ENCODE measurements at places on chromosomes 3 and 15.

- DNase-seq: no peak
Observed at GRCh38 chr3:116474032-116474780, 28.9 kb upstream of the LSAMP start.

- no peak for DNase-seq
Observed at GRCh38 chr15:100680726-100681125, 78.3 kb downstream of the ASB7 start.

DNA sequence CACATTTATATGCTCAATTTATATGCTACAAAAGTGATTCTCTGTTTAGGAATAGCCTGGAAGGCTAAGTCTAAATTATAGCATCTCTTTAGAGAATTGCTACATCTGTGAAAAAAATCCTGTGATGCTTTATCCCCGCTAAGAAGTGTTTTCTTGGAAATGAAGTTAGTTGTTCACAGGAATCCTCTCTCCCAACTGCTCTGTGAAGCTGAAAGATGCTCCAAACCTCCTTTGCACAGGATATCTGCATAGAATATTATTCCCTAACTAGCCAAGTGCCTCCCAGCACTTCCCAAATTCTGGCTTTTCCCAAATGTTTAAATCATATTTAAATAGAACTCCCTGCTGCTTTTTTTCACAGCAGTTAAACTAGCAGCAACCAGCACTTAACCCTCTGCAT is 132.2 kb downstream of the SRGAP3 start:
- no peak for DNase-seq

- no peak for DNase-seq
Observed at GRCh38 chr3:2420919-2421318, 322.3 kb downstream of the CNTN4 start.

DNA sequence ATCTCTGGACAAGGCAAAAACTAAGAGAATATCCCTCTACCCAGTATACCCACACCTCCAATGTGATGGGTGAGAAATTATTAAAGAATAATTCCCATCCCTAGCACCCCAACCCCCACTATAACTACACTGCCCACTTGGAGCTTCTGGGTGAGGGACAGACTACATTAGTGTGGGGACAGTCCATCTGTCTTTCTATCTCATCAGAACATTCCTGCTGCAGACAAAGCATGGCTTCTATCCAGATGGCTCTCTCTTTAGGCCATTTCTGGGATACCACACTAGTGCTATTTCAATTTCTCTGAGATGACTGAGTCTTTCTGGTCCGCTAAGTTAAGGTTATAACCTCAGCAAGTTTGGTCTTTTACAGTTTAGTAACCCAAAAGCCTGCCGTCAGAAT is 6.6 kb downstream of the CSNK1G1 start:
- no peak for DNase-seq

GRCh38 chr15:45378913-45379262 is 544 bp upstream of the GATM start:
- no peak for DNase-seq

DNA sequence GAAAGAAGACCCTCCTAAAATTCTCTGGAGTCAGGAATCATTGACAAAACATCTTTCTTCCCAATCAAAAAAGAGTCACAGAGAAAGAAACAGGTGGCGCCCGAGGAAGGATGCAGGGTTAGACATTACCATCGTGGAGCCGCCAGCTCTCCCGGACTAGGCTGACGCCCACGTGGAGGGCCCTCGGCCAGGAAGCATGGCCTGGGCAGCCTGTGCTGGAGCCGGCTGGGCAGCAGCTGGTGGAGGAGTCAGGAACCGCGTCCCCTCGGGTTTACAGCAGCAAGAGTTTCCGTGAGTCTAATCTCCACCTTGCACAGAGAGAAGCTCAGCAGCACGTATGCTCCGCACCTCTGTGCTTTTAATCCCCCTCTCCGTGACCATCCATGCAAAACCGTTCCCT is 533.7 kb upstream of the ATP11B start:
- DNase-seq: no peak

- no peak for DNase-seq
Observed at GRCh38 chr3:133967992-133968892, 61.5 kb downstream of the SLCO2A1 start.

- no peak for DNase-seq
Observed at GRCh38 chr3:12155264-12155663, 3.4 kb downstream of the TIMP4 start.

GRCh38 chr3:190012784-190013183 is 107.9 kb downstream of the P3H2 start:
- no peak for DNase-seq

GRCh38 chr3:157239082-157239704 is 79.2 kb upstream of the CCNL1 start:
- DNase-seq: peak; percentile 43

DNA sequence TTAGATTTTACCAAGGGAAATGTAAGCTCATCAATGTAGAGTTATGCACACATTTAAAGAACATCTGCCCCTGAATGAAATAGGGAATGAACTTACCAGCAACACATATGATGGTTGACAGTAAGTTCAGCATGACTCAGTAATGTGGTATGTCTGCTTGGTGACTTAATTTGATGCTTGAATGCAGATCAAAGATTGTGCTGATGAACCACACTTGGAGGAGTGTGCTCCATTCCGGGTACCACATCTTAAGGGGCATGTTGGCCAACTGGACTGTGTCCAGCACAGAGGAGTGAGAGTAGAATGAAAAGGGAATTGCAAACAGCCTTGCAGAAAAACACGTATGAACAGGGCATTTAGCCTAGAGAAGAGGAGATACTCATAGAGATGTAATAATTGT is 171.0 kb upstream of the RARB start:
- no peak for DNase-seq

GRCh38 chr3:172402892-172403643 is 45.2 kb downstream of the GHSR start:
- no peak for DNase-seq

DNA sequence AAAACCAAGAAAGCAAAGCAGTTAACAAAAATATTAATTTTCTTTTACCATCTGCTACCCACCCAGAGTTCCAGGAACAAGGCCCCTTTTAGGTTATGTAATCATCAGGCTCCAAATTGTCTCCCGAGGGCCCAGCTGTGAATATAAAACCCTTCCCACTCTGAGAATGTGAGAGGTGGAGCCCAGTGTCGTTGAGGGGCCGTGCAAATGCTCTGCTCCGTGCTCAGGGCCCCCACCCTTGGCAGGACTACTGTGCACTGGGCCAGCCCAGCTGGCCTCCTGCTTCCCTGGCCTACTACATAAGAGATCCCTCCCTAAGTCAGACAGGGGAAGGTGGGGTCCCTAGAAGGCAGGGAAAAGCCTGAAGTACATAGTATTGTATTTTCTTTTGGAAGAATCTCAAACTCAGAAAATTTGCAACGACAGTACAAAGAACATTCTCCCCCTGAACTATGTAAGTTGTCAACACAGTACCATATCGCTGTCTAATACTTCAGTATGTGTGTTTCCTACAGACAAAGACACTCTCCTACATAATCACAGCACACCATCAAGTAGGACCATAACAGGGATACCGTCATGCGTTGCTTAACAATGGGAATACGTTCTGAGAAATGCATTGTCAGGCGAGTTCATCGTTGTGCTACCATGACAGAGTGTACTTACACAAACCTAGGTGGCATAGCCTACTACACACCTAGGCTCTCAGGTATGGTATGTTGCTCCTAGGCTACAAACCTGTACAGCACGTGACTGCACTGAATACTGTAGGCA is 4.4 kb upstream of the CLEC3B start:
- DNase-seq: no peak

- no peak for DNase-seq
Observed at GRCh38 chr15:99051308-99051707, 43.7 kb upstream of the PGPEP1L start.

GRCh38 chr3:127959873-127960272 is 44.8 kb downstream of the KBTBD12 start:
- no peak for DNase-seq

DNA sequence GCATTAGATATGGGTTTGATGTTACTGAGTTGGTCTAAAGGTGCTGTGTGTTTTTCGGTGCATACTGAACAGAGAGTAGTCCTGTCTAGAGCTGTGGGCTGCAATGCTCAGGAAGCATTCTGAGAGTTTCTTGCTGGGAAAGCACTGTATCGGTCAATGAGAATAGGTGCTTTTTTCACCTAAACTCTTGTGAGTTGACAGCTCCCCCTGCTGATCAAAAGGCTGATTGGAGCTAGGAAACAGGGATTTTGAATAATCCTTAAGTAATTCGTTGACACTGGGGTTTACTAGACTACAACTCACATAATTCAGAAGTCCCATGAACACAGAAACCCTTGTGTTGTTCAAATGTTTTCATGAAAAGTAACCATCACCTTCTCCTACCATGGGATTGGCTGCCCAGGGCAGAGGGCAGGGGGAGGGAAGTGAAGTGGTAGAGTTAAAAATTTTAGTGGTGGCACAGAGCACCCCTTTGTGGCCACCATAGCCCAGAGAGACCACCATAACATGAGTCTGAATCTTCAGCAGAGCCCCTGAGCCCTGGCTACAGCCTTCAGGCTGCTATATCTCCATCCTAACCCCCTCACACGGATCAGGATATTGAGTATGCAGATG is 13.0 kb upstream of the MANF start:
- no peak for DNase-seq

- no peak for DNase-seq
Observed at GRCh38 chr3:10473581-10474274, 31.7 kb downstream of the ATP2B2 start.

DNA sequence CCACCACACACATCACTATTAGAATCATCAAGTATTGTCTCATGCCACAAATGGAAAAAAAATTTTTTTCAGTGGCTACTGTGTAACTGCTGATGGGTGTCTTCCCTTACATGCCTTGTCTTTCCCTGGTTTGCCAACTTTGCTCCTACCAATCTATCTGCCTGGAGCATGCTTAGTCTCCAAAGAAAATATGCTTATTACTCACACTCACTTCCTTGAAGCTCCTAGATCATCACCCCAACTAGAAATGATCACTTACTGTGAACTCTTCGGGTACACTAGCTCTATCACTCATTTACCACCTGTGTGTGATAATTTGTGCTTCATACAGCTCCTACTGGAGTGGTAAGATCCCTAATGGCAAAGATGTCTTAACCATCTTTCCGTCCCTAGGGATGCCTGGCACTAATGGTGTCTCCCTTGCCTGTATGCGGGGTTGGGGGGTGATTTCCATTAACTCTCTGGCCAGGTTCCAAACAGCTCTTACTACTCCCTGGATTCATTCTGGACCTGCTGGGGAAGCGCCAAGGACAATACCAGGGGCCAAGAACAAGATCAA is 799 bp downstream of the VPS33B start:
- no peak for DNase-seq

DNA sequence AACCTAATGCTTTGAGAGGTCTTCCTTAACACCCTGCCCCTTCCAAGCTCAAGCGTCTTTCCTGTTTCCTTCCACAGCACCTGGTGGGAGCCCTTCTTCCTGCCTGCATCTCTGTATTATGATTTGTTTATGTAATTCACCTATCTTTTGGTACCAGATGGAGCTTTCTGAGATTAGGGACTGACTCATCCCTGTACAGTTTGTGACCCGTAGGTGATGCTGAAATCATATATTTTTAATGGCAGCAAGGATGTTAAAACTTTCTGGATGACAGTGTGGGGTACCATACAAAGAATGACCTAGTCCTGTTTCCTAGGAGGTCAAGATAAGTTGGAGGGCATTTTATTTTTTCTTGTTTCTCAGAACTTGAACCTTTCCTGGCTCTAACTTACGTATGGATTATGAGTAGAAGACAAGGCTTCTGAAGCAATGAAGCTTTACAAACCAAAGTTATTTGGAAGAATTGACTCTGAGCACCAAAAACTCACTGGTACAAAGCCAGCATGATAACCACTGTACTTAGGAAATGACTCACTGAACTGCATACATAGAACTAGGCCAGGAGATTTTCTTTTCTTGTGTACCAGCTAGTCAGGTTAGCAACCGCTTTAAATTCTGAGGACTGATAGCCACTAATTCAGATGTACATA is 46.6 kb downstream of the HHLA2 start:
- DNase-seq: no peak

DNA sequence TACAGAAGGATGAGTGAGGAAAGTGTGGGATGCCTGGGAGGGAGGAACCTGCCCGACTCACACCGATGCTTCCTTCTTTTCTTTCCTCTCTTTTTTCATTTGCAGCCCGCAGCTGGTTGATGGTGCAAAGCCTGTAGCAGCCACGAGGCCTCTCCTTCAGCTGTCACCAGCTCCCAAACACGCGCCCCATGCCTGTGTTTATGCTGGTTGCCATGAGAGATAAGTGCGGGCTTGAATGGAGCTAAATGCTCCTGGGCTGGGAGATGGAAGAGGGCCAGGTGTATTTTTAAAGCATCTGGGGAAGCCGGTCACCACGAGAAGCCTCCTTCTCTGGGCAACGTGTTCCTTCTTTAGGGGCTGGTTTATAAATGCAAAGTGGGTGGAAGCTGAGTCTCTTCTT is 9.3 kb downstream of the COLQ start:
- DNase-seq: no peak

GRCh38 chr3:24867783-24868182 is 373.1 kb upstream of the THRB start:
- DNase-seq: no peak

- DNase-seq: no peak
Observed at GRCh38 chr15:43893956-43894355, 67.2 kb downstream of the WDR76 start.

- no peak for DNase-seq
Observed at GRCh38 chr3:111903067-111903511, 44.0 kb downstream of the PHLDB2 start.

DNA sequence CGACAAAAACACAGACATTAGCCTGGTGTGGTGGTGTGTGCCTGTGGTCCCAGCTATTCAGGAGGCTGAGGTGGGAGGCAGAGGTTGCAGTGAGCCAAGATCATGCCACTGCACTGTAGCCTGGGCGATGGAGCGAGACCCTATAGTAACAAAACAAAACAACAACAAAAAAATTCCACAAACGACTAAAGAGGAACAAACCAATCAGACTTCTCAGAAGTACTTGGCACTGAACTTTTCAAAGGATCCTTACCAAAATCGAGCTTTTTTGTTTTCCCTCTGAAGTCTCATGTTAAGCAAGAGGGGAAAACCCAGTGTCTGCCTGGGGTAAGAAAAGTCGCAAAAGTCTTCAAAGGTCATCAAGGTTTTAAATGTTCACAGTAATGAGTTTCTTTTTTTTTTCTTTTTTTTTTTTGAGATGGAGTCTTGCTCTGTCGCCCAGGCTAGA is 30.1 kb upstream of the TFRC start:
- no peak for DNase-seq

- no peak for DNase-seq
Observed at GRCh38 chr15:67147396-67147949, 82.1 kb downstream of the SMAD3 start.

DNA sequence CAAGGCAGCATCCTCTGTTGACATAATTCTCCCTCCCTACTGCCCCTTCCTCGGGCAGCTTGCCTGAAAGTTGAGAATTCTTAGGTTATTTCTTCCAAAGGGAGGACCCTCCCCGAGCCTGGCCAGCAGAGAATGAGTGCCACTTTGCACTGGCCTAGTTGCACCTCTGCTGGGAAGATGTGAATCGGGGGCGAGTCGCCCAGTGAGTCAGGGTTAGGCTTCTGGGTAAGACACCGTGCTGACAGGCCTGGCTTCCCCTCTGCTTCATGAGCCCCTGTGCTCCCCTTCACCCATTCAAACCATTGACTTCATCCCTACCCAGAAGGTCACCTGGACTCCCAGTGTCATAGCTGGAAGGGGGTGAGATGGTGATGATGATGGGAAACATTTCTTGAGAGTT is 82.3 kb downstream of the AAGAB start:
- DNase-seq: no peak

GRCh38 chr15:65132878-65133547 is 595 bp downstream of the PDCD7 start:
- DNase-seq: peak; percentile 2

Measured in activated T-helper 1 cell treated with anti-CD3 and anti-CD28 coated beads, Interleukin-2, amount 50 U/mL, for 16 hours (primary cell).